Activated T-cell treated with anti-CD3 and anti-CD28 coated beads, Interleukin-2, amount 50 U/mL, for 4 hours (primary cell): ENCODE measurements at places on chromosomes 7 and 10. TPM values are rescaled to one million over a fixed set of nuclear protein-coding genes. Genes with fewer than 3 reads are reported as not detected.
A peak's percentile ranks its signal among the peaks of the same experiment; 100 is the strongest.

GRCh38 chr10:11450427-11450826 lies 161.0 kb downstream of the USP6NL start:
- DNase-seq = no peak

GRCh38 chr7:134315679-134316538 lies 821 bp downstream of the SLC35B4 start:
- no peak for DNase-seq

DNA sequence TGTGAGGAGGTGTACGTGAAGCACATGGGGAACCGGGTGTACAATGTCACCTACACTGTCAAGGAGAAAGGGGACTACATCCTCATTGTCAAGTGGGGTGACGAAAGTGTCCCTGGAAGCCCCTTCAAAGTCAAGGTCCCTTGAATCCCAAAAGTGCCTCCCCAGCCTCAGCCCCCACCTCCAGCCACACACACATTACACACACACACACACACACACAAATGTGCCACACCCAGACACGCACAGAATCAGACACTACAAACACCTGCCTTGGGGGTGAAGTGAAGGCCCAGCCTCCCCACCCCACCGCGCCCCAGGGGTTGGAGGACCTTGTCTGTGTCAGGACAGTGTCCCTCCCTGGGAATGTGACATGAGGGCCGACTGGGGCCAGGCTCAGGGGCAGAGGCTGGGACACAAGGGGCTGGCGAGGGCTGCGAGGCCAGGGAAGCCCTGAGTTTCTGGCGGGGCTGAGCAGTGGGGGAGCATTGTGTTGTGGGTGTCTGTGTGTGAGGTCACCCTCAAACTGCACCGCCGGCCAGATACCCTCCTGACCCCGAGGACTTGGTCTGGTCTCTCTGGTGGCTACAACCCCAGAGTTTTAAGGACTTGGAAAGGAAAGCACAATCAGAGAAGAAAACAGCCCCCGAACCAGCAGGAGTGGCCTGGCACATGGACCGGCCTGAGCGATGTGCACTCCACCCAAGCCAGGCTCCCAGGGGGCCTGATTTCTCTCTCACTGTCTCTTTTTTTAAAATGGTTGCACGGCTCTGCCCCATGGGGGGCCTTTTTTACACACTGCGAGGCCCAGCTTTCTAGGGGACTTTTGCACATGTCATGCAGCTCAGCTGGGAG lies 4.0 kb upstream of the ATP6V1F start:
- no peak for DNase-seq

DNA sequence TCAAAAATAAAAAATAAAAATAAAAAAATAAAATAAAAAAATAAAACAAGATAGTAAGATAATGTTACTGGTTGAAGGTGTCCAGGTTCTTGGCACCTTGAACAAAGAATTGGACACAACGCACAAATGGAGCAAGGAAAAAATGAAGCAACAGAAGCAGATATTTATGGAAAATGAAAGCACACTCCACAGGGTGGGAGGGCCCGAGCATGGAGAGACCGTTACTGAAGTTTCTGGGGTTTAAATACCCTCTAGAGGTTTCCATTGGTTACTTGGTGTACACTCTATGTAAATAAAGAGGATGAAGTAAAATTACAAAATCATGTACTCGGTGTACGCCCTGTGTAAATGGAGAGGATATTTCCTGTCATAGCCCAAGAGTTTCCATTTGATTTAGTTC lies 15.7 kb upstream of the PFKP start:
- no peak for DNase-seq

- DNase-seq = no peak
Measured at GRCh38 chr7:29370531-29371314, 176.1 kb downstream of the CHN2 start.

CUBN gene
- total RNA-seq = 0.26 TPM

GRCh38 chr10:93601146-93601773 lies at the start of gene RBP4:
RBP4 (minus strand) TSS chr10:93601235; CDS start chr10:93601028, 207 bp downstream.
- DNase-seq = no peak

OR13A1 gene
- not detected for total RNA-seq

DNA sequence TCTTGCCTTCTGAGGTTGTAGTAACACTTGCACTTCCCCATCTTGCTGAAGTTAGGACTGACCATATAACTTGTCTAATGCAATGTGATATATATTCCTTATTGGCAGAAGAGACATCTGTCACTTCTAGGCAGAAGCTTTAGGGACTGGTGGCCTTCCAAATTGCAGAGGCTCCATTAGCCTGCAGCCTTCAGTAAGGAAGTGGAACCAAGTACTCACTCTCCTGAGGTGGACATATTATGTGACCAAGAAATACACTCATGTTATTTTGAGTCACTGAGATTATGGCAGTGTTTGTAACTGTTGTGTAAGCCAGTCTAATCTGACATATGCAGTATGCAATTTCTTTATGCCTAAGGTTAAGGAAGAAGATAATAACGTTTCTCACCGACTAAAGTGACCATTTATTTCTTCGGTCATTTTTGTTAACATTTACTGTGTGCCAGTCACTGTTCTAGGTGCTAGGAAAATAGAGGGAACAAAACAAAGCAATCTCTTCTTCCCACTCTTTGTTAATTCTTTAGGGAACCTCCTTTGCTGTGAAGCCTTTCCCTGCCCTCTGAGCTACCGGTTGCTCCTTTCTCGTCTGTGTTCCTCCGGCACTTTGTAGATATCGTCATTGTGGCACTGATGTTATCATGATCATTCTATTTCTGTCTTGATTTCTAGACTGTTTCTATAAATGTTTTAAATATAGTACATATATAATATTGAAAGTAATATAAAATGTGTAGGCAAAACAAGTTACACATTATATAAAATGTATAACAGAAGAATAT lies 52.9 kb upstream of the HBP1 start:
- no peak for DNase-seq

FAM237B gene
- not detected for total RNA-seq

DNA sequence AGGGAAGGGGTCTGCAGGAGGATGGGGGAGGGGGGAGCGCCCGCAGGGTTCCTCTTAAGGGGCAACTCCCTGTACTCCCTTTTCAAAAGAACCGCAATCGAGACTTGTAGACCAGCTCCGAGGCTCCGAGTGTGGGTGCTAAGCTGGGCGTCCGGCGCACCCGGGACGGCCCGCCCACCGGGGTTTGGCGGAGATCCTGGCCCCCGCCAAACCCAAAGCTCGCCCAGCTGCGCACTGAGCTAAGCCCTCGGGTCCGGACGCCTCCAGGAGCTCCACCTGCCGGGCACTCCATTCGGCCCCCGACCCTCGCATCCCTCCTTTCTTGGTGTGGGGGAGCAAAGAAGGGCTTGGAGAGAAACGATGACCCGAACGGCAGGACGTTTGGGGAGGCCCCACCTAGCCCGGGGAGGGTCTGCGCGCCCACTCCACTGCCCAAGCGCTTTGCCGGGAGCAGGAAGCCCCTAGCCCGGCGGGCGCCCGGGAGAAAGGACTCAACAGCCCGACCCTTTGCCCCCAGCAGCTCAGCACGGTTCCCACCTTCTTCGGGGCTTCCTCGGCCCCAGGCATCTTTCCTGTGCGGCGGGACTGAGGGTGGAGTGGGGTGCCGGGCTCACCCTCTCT lies 651 bp downstream of the AFAP1L2 start:
- no peak for DNase-seq

- DNase-seq = no peak
Measured at GRCh38 chr7:143492043-143492471, 14.4 kb downstream of the TAS2R41 start.

SOSTDC1 gene
- not detected for total RNA-seq

DNA sequence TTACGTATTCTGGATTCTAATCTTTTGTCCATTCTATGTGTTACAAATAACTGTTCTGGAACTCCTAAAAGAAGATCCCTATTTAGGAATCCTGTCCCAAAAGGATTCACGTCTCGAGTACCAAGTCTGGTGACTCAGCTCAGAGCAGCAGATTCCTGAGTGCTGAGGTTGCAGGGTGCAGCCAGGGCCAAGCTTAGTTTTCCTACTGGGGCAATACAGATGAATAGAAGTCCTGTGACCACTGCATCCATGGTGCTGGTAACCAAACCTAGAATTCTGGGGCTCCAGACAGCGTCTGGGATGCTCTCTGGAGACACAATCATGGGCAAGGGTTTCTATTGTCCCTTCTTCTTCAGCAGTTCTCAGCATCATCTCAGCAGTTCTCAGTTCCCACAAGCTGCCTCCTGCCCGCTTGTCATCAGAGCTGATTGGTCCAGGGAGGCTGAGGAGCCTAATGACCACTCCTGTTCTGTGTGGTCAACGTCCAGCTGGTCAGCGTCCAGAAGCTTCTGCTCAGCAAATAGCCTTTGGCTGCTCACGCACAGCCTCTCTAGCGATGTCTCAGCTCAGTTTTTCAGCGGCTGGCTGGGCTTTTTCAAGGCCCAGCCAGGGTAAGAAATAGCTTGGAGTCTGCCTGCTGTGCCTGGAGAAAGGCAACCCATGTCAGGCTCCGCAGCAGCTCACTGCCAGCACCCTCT lies 50.4 kb upstream of the C7orf33 start:
- no peak for DNase-seq

GRCh38 chr7:77819021-77819420 lies 20.4 kb downstream of the PHTF2 start:
- DNase-seq = no peak

DNA sequence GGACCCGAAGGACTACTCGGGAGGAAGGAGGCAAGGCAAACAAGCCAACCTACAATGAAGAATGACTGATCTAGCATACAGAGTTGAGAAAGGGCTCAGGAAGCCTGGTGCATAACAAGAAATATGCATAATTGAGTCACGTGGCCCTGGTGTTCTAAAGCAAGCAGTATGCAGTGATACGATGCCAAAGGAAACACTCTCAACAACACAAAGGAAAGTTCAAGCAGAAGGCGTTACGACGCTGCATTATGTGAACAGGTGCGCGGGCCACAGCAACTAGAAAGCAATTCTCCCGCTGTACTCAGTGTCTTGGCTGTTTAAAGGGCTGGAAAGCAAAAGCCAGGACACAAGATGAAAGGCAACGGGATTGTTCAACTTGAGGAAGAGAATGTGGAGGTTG lies 100.8 kb downstream of the PRTFDC1 start:
- DNase-seq = no peak

GRCh38 chr7:136868496-136869000 lies at the start of gene CHRM2:
CHRM2 (plus strand) TSS chr7:136868652; CDS start chr7:137014866, 146,214 bp downstream.
- DNase-seq = no peak

HOXA2 gene
- not detected for total RNA-seq

- DNase-seq = no peak
Measured at GRCh38 chr7:110633313-110633712, 457.6 kb upstream of the LRRN3 start.

DNA sequence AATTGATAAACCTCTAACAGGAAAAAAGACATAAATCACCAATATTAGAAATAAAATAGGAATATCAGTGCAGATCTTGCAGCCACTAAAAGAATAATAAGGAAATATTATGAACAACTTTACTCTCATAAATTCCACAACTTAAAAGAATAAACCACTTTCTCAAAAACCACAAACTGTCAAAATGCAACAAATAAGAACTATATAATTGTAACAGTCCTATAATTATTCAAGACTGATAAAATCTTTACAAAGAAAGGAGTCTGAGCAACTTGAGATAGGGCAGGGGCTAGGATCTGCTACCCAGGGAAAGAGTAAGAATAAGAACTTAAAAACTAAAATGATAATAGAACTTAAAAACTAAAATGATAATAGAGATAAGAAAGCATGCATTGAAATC lies 169.5 kb upstream of the GDF10 start:
- DNase-seq = no peak

DNA sequence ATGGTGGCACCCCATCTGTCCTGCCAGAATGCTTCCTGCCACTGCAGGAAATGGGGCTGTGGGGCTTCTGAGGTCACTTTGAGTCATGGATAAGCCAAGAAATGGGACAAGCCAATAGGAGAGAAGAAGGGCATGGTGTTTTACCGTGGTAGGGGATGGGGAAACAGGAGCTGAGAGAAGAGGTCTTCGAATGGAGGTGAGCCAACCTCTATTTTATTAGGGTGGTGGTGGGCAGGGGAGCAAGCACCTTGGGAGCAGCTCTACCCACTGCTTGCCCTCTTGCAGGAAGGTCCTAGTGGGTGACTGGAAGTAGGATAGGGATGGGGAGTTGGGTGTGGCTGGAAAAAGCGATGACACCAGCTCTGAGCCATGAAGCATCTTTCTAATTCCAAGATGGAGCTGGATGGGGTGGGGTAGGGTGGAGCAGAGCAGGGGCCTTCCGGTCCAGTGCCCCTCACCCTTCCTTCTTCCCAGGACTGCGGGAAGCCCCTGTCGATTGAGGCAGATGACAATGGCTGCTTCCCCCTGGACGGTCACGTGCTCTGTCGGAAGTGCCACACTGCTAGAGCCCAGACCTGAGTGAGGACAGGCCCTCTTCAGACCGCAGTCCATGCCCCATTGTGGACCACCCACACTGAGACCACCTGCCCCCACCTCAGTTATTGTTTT lies 9.1 kb downstream of the ZYX start:
- no peak for DNase-seq

DNA sequence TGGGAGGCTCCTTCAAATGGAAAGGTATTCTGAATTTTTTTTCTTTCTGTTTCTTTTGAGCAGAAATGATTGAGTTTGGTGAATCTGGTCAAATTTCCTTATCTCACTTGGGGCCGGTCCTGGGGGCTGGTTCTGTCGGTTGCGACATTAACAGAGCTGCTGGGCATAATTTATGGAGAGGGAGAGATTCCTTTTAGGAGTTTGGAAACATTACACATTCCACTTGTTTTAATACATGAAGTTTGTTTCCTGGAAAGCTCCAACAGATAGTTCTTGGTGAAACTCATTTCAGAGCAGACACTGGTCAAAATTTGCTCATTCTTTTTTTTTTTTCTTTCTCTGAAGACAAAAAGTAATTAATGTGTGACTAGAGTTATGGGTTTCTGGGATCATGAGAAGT lies 129.9 kb downstream of the ABCA13 start:
- no peak for DNase-seq

GRCh38 chr7:87628780-87629569 lies 777 bp downstream of the RUNDC3B start:
- DNase-seq = peak; percentile 13

UCN3 gene
- not detected for total RNA-seq

MAGI2 gene
- total RNA-seq = 0.14 TPM

- DNase-seq = no peak
Measured at GRCh38 chr10:36118314-36118713, 476.2 kb upstream of the FZD8 start.

DNA sequence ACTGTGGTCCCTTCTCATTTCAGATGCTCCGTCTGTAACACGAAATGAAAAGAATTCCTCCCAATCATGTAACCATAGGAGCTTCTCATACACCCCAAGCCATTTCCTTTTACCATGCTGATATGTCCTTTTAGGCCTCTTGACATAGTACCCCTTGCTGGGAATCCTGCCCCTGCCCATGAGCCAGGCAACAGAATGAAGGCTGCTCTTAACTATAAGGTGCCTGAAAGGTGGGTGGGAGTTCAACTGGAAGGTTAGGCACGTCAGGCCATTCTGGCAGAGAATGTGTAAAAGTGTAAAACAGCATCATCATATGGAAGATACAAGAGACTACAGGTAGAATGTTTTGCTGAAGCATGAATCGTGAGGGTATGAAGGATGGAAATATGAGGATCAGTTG lies 22.5 kb downstream of the IL2RA start:
- no peak for DNase-seq

LRRC17 gene
- not detected for total RNA-seq

DNA sequence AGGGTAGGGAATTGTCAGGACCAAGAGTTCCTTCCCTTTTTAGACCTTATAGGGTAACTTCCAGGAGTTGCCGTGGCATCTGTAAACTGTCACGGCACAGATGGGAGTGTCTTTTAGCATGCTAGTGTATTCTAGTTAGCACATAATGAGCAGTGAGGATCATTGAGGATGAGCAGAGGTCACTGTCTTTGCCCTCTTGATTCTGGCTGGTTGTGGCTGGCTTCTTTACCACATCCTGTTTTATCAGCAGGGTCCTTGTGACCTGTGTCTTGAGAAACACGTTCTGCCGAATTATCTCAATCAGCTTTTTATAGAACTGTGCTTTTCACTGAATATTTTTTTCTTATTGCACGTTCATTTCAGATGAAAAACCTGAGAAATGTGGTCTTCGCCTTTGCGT lies 41.5 kb downstream of the MINPP1 start:
- DNase-seq = no peak
